Activated CD4-positive, alpha-beta T cell treated with anti-CD3 and anti-CD28 coated beads for 48 hours (primary cell): ENCODE measurements at places on chromosomes 12 and 14.

- no peak for DNase-seq
Observed at GRCh38 chr12:130480887-130481286, 143.2 kb downstream of the PIWIL1 start.

- DNase-seq: no peak
Observed at GRCh38 chr14:88026890-88027289, 22.0 kb downstream of the GPR65 start.

- peak; percentile 75 for DNase-seq
Observed at GRCh38 chr14:96592591-96593386, 90.6 kb downstream of the PAPOLA start.

DNA sequence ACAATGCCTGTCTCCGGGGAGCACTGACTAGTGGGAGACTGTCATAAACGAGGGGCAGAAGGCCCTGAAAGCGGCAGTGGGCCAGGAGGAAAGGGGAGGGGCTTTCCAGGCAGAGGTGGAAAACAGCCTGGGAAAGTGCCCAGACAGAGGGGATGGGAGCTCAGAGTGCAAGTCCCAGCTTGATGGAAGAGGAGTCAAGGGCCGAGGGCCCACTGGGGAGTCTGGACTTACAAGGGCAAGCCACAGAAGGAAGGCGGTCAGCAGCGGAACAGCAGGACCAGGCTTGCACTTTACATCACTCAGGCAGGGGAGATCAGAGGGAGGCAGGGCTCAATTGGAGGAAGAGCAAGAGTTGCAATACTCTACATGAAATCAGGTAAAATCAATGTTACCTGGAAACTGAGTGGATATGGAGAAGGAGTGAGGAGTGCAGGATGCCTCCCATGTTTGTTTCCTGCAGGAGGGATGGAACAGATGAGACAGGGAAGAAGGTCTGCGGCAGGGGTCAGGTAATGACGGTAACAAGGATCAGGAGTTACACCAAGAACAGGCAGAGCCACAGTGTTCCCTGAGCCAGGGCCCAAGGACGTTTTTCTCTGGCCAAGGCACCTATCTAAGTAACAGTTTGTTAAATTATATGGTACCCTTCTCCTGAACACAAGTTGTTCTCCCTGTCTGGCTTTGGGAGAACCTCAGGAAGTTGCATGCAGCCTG is 23.8 kb downstream of the PXN start:
- DNase-seq: no peak

DNA sequence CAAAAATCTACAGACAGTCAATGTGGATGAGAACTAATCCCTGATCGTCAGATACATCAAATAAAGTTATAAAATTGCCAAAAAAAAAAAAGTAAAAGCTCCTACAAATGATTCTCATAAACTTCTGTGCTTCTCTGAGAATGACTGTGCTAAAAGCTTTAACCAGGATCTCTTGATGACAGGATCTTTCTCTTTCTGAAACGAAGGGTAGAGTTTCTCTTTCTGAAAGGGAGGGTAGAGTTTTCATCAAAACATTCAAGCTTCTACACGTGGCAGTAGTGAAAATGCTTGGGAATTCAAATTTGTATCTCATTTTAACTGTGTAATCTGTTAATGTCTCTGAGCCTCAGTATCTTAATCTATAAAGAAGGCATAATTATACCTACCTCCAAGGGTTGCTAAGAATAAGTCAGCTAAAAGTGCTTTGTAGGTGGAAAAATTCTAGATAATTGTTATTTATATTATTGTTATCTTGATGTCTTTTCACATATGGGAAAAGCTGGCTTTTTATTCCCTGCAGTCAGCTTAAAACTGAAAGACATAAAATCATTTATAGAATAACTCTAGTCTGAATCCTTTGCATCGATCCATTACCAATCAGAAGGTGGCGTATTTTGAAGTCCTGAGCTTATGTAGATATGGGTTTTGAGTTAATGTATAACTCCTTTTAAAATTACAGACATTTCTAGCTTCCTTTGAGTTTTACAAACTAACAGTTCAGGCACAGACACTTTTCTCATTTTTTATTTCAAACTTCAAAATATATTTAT is 157.4 kb downstream of the DACT1 start:
- no peak for DNase-seq

DNA sequence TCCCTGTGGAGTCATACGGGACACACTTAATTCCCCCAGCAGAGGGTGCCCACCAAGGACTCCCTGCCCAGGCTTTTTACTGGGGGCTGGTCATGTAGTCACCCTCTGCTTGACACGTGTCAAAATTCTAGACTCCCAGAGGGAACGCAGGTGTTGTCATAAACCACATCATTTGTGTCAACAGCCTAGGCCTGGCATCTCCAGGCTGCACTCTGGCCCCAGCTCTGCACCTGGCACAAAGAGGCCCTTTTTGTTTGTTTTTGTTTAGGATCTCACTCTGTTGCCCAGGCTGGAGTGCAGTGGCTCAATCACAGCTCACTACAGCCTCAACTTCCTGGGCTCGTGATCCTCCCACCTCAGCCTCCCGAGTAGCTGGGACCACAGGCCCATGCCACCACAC is 21.1 kb downstream of the BRI3BP start:
- no peak for DNase-seq

- DNase-seq: no peak
Observed at GRCh38 chr12:86275356-86275755, 19.2 kb upstream of the MGAT4C start.

DNA sequence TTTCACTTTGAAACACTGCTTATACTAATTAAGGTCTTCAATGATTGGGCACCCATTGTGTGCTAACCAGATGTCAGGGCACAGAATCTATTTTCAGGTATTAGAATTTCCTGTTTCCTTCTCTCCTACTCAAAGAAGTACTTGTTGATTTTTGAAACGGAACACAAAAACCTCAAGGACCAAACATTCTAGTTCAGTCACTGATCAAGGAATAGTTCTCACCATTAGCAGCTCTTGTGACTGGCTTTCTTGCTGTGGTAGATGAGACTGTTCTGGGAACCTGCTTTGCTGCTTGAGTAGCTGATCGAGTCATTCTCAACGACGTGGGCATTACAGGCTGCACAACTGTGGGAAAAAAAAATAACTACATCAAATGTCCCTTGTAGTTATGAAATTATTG is 11.0 kb downstream of the DLGAP5 start:
- DNase-seq: no peak

DNA sequence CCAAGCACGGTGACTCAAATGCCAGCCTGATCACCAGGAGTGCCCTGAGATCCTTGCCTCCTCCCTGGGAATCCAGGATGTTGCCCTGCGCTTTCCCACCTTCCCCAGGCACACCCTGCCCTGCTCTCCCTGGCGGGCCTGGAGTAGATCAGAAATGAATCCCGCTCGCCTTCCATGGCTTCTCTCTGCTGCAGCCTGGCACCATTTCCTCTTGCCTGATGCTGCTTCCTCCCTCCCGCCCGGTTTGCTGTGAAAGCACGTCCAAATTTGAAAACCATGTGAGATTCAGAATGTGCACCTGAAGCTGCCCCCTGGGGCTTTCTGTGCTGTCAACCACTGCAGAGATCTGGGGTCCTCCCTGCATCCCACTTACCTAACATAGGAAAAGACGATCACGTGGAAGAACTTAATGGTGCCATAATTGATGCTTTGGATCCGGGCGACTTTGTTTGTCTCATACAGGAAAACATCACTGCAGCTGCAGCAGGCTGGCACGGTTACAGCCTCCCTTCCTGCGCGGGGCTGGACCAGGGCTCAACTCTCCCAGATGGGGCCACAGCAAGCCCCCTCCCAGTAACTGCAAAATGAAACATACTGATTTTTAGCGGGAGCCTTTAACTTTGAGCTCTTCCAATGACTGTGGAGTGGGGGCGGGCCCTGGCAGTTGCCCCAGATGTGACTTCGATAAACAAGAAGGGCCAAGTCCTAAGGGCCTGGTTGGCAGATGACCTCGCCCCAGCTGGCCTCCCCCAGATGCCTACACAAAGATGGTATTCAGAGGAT is 24.9 kb upstream of the C12orf76 start:
- peak; percentile 59 for DNase-seq

GRCh38 chr12:88723219-88723618 is 142.9 kb upstream of the KITLG start:
- no peak for DNase-seq

DNA sequence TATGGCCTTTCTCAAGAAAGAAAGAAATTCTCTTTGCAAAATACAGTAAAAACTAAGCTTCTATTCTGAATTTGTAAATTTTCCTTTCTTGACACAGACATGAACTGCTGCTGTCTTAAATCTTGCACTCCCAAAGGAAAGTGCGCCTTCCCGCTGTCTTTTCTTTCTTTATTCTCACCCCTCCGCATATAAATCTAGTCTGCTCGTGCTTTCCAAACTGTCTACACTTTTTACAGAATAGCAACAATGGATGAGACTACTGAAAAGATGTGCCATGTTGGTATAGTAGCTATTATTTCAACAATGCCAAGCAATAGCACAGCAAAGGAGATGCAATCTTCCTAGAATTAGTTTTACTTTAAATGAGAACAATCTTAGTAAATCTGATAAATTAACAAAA is 328.8 kb upstream of the PDE3A start:
- DNase-seq: no peak

DNA sequence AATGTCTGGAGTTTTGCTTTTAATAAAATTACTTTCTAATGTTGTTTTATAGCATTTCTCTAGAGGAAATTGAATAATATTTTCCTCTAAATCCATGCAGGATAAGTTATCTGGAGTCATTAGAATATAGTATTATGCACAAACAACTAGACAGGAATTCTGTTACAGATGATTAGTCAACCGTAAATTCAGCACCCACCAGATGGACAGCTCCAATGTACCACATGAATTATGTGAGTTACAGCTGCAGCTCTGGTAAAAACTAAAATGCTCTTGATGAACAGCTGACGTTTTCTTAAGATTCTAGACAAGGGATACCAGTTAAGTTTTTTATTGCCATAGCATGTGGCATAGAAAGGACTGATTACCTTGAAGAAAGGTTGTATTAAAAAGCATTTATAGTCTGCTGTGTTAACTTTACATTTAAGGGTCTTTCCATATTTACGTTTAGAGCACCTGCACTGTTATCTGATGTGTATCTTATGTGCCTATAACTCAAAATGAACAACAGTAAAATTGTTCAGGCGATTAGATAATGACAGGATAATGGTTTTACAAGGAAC is 321.4 kb upstream of the LRFN5 start:
- DNase-seq: peak; percentile 9

DNA sequence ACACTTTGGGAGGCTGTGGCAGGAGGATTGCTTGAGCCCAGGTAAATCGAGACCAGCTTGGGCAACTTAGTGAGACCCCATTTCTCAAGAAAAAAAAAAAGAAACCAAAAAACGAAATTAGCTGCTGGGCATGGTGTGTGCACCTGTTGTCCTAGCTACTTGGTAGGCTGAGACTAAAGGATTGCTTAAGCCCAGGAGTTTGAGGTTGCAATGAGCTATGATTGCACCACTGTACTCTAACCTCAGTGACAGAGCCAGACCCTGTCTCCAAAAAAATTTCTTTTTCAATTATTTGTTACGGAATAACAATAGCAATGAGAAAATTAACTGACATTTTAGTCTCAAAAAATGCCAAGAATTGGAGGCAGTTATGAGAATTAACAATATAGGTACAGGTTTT is 128.0 kb downstream of the CCDC91 start:
- no peak for DNase-seq

- no peak for DNase-seq
Observed at GRCh38 chr12:16220120-16220519, 57.4 kb downstream of the SLC15A5 start.

- no peak for DNase-seq
Observed at GRCh38 chr12:130589540-130590317, 126.4 kb downstream of the RIMBP2 start.

DNA sequence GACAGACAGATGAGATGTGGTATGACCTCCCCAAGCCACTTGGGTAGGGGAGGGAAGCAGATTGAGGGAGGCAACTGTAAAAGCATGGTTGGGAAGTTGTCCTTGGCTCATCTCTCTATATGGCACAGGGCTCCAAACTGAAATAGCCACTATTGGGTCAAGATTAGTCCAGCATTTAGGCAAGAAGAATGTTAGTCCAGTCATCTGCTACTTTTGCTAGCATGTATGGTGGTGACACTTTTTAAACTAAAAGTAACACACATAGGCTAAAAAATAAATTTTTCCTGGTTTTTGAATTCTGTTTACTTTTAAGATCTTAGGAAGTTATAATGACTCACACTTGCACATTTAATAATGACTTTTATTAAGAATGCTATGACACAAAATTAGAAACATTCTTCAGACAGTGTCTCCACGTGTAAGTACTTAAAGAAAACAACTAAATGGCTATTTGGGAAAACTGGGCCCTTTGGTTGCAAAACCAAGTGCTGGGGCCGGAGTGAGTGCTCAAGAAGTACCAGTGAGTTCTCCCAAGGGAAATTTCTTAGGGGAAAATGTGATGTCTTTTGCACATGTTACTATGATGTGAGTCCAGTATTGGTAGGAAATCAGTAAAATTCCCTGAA is 179.1 kb upstream of the HIF1A start:
- DNase-seq: no peak

- no peak for DNase-seq
Observed at GRCh38 chr14:24178399-24179178, 6.7 kb downstream of the REC8 start.

DNA sequence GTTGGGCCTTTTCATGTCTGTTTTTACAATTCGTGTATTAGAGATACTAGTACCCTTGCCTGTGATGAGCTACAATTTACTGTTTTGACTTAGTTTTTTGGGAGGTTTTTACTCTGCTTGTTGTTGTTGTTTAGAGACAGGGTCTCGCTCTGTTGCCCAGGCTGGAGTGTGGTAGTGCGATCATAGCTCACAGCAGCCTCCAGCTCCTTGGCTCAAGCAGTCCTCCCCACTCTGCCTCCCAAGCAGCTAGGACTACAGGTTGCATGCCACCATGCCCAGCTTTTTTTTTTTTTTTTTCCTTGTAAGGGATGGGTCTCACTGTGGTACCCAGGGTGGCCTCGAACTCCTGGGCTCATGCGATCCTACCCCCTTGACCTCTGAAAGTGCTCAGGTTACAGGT is 52.0 kb upstream of the DIP2B start:
- no peak for DNase-seq

DNA sequence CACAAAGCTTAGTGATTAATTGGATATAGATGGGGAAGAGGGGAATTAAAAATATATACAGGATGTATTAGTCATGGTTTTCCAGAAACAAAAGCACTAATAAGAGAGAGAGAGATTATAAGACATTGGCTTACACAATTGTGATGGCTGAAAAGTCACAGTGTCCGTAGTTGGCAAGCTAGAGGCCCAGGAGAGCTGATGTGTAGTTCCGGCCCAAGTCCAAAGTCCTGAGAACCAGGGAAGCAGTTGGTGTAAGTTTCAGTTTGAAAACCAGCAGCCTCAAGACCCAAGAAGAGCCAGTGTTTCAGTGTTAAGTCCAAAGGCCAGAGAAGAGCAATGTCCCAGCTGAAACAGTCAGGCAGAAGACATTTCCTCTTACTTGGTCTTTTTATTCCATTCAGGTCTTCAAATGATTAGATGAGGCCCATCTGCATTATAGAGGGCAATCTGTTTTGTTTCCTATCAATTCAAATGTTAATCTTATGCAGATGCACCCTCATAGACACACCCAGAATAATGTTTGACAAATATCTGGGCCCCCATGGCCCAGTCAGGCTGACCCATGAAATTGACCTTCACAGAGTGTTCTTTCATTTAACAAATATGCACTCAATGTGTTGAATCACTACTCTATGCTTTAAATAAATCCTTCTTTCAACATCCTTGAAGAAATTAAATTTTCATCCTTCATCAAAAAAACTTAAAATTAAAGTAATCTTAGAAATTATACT is 67.2 kb upstream of the DIO2 start:
- no peak for DNase-seq
